ENCODE measurements at places on chromosomes 4 and X.

- DNase-seq, result no peak
Observed at GRCh38 chr4:25759101-25759500, 103.5 kb downstream of the SLC34A2 start.

GRCh38 chr4:74433043-74433442 is 11.9 kb upstream of the AREG start:
- DNase-seq, result no peak

GRCh38 chrX:25112156-25112555 is 96.4 kb upstream of the ARX start:
- DNase-seq, result no peak

- DNase-seq, result no peak
Observed at GRCh38 chr4:168995537-168996295, 14.3 kb downstream of the CBR4 start.

DNA sequence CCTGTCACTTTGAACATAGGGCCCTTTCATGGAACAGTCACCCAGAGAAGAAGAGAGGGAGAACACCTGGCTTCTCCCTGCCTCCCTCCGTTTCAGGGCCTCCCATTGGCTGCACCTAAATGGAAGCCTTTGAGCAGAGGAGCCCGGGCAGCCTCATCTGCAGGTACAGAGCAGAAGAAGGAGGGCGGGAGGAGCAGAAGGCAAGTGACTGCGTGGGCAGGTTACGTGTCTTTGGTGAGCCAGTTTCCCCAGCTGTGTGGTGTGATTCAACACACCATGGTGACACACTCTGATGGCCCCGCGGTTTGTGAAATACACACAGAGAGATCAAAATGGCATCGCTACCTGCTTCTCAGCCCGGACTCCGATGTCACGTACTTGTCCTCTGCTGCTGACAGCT is 431 bp downstream of the C4orf50 start:
- DNase-seq, result no peak

GRCh38 chrX:109936598-109936997 is 66.3 kb upstream of the TMEM164 start:
- no peak for DNase-seq

DNA sequence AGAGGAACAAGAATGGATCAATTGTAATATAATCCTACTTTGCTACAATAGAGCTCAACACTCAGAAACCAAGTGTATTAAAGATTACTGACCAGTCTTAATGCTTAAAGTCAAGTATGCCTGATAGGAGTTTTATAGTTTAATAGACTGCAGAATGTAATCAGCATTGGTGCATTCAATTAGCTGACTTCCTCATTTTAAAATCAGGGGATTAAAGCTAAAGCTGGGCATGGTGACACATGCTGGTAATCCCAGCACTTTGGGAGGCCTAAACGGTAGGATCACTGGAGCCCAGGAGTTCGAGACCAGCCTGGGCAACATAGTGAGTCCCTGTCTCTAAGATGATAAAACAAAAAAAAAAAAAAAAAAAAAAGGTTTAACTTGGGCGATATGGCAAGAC is 10.8 kb downstream of the HNRNPDL start:
- DNase-seq, result no peak

- peak; percentile 3 for DNase-seq
Observed at GRCh38 chr4:149409146-149409545, 406.5 kb downstream of the IQCM start.

DNA sequence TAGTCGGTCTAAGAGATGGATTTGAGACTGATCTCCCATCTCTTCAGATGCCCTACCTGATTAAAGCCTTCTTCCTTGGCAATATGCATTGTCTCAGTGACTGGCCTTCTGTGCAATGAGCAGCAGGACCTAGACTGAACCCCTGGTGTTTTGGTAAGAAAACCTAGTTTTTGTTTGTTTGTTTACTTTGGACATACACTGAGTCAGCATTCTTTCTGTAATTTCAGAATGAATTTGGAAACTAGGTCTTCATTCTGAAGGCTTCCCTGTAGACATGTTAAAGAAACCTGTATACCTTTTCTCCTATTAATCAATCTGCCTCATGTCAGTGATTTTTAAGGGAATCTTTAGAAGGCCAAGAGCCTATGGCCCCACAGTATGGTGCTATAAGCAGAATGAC is 597.5 kb upstream of the HTR2C start:
- DNase-seq, result no peak

DNA sequence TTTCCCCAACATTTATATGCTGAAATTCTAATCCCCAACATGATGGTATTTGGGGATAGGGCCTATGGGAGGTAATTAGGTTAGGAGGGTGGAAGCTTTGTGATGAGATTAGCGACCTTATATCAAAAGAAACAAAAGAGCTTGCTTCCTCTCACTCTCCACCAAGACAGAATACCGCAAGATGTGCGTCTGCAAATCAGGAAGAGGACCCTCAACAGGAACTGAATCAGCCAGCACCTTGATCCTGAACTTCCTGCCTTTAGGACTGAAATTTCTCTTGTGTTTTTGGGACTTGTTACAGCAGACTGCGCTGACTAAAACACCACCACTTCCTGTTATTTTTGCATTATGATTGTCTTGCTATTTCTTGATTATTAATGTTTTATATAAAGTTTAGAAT is 1889.4 kb downstream of the C4orf33 start:
- no peak for DNase-seq

DNA sequence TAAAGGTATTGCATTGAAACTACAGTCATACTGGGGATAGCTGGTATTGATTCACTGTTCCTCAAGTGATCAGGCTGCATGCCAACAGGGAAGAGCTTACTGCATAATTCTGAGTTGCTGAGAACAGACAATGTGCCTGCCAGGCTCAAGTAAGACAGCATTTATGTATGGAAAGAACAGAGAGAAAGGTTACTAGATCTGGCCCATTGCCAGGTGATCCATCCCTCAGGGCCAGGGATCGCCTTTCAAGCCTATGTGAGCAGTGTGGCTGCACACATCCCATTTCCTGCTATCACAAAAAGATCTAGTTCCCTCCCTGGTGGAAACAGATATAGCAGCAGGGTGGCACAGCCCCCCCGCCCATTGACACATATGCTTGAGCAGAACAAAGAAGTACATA is 254.0 kb downstream of the TMA16 start:
- no peak for DNase-seq

GRCh38 chrX:40040686-40041461 is 56.9 kb downstream of the BCOR start:
- no peak for DNase-seq

- no peak for DNase-seq
Observed at GRCh38 chr4:158020176-158020575, 152.6 kb downstream of the GASK1B start.

DNA sequence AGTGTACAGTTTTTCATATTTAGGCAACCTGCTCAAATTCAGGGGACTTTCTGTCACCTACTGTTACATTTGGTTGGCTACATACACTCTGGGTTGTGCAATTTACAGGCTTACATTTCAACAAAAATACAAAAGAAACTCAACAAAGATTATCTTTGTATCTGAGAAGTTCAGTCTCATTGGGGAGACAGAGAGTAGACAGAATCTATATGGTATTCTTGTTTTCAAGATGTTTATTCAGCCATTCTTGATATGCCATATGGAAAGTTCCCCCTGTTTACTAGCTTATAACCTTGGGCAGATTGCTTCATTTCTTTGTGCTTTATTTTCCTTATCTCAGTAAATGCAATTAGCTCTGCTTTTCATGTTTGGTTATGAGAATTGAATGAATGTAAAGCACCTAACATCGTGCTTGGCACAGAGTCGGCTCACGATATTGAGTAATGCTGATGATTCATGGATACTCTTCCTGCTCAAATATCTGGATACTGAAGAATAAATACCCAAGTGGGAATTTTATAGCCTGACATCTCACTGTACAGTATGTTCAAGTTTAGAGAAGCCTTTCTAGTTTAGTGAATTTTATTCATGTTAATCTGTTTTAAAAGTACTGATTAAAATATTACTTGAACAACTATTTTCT is 96.5 kb upstream of the PACRGL start:
- no peak for DNase-seq

- DNase-seq, result no peak
Observed at GRCh38 chr4:120720354-120720934, 202.1 kb downstream of the PRDM5 start.

- DNase-seq, result peak; percentile 61
Observed at GRCh38 chr4:147480891-147481576, at the start of gene EDNRA. Gene EDNRA, plus strand, starts transcription at chr4:147481097. Its CDS starts 4,585 bp downstream, at chr4:147485682.

- DNase-seq, result no peak
Observed at GRCh38 chr4:73275318-73275654, 16.7 kb upstream of the ANKRD17 start.

DNA sequence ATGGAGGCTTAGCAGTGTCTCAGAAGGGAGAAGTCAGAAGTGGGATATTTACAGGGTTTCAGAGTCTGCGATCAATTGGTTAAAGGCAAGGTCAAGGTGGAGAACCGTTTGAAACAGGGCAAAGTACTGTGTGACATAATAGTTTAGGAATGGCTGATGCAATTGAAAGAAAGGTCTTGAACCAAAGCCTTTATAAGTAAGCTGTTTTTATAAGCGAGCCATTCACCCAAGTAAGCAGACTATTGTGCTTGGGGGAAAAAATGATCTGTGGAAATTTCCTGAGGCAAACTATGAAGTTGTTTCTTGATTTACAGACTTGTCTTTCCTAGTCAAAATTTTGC is 327.3 kb downstream of the CAMK2D start:
- no peak for DNase-seq

Data from pancreas (tissue), 10 donors.